ENCODE measurements at places on chromosomes 13 and 19.

- DNase-seq, result no peak
Measured at GRCh38 chr13:21111546-21111945, 50.2 kb upstream of the LATS2 start.

DNA sequence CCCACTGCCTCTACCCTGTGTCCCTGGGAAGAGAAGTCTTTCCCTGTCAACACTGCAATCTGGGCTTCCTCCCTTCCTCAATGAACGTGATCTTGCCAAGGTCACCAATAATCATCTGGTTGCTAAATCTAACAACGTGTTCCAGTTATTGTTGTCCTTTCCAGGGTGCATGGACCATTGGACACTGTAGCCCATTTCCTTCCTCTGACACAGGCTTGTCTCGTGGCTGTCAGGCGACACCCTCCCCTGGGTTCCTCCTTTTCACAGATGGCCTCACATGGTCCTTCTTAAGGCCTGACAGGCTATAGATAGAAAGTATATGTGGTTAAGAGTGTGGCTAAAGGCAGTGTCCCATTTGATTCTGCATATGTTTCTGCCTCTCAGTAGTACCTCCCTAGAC lies 67.7 kb upstream of the STARD13 start:
- DNase-seq, result no peak

GRCh38 chr19:47089767-47090350 lies 23.7 kb downstream of the ZC3H4 start:
- no peak for DNase-seq

DNA sequence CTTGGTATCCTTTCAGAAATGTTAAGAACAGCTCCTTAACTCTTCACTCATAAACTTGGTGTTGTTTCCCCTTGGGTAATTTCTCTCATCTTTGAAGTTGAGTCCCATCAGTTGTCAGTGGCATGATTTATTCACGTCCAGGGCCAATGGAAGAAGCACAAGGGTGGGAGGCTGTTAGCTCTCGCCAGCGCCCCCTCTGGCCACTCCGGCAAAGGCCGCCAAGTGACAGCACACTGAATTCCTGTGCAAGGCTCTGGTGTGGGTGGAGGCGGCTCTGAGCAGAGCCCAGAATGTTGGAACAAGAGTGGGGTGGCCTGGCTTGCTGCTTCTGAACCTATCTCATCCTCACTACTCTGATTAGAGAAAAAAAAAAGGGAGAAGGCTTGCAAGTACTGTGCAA lies 13.1 kb upstream of the MEDAG start:
- no peak for DNase-seq

- no peak for DNase-seq
Measured at GRCh38 chr19:37467608-37468090, 405 bp upstream of the ZNF569 start.

GRCh38 chr13:44748439-44748838 lies 172.3 kb upstream of the TSC22D1 start:
- no peak for DNase-seq

GRCh38 chr13:31111136-31111535 lies 50.6 kb downstream of the HSPH1 start:
- DNase-seq, result no peak

DNA sequence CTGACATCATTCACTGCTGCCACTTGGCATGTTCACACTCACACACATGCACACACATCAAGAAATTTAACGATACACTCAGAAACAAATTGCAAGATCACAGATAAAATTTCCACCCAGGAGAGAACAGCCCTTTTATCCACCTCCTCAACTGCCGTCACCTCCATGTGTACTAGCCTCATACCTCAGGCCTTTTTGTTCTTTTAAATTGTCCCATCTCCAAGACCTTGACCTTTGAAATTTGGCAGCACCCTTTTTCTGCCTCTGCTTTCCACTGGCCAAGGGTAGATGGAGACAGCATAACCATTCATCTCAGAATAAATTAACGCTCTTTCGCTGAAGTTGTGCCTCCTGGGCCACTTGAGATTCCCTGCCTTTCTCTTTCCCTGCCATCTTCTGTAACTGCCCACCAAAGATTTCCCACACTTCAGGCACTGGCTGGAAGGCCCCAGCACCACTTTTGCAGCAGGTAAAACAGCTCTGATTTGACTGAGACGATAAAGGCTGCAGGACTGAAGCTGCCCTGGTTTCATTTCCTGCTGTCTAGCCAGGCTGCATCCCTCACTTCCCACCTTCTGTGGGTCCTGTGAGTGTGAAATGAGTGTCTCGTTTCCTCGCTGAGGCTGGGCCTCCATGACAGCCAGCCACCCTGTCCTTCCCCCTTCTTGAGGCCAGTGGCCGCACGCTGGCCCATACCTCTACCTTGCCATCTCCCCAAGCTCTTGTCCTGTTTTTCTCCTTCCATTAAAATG lies 39.3 kb downstream of the MBNL2 start:
- DNase-seq, result no peak

- DNase-seq, result no peak
Measured at GRCh38 chr13:95267662-95268342, 33.4 kb downstream of the ABCC4 start.

GRCh38 chr13:100306030-100306429 lies 217.1 kb downstream of the PCCA start:
- no peak for DNase-seq

- no peak for DNase-seq
Measured at GRCh38 chr13:20474515-20474914, 51.1 kb downstream of the CRYL1 start.

- no peak for DNase-seq
Measured at GRCh38 chr13:72891423-72891822, 109.5 kb downstream of the PIBF1 start.

DNA sequence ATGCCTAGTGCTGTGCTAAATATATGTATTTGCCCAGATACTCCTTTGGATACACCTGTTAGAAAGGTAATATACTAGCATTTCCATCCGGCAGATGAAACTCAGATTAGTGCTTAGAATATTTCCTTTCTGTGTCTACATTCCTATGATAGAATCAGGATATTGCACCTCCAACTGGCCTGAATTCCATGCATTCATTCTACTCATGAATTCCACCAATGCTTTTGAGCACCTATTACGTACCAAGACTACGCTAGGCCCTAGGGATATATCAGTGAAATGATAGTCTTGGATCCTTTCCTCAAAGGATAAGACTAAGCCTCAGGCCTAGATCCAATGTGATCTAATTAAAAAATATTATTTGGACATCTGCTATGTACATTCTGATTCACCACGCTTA lies 223.8 kb upstream of the SERP2 start:
- DNase-seq, result no peak

- DNase-seq, result no peak
Measured at GRCh38 chr13:98419786-98420553, 156.9 kb downstream of the STK24 start.

DNA sequence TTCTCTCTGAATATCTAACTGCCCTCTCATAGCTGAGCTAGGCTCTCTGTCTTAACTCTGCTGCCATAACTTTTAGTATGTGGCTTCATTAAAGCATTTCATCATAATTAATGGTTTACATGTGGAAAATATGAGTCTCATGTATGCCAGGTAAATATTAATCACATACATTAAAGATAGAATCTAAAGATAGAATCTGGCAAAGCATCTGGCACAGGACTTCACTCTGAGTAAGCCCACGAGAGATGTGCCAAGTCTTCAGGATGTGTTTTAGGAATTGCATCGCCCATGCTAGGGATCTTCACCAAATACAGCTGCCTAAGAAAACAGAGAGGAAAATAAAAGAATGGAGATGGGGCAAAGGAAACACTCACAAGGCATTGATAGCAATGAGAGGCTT lies 285.8 kb downstream of the DIAPH3 start:
- no peak for DNase-seq

DNA sequence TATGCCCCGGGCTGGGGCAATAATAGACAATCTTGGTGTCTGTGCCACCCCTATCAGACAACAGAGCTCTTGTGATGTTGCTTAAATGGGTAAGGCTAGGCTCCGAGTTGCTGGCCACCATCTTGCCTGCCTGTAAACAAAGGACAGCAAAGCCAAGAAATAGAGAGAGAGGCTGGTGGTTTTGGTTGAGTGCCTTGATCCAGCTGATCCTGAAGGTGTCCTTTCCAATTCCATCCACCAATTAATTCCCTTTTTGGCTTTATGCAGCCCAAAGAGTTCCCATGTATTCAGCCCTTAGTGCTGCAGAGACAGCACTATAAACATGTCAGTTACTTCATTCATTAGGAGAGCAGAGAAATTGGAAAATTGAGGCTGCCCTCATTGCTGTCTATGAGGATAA lies 41.7 kb upstream of the HOMER3 start:
- no peak for DNase-seq

DNA sequence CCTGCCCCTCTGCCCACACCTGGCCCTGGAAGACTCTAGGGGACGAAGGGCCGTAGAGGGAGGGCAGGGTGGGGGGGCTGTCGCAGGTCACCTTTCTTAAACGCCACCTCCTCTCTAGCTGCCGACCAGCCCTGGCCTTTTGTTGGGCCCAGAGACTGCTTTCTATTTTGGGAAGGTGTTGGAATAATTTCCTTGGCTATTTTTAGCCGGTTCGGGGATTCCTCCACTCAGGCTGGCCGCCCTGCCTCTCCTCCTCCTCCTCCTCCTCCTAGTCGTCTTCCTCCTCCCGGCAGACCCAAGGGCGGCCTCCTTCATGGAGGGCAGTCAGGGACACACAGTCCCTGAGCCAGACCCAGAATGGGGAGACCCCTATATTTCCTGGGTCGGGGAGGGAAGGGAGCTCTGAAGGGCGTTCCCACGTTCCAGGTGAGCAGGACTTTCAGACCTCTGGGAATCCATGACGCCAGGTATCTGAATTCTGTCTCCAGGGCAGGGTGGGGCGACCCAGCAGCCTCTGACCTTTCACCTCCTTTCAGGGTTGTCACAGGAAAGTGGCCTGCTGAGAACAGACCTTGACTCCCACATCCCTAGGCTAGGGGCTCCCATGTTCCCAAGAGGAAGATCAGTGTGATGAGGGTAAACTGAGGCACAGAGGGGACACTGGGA lies 19.9 kb downstream of the GADD45B start:
- DNase-seq, result no peak

DNA sequence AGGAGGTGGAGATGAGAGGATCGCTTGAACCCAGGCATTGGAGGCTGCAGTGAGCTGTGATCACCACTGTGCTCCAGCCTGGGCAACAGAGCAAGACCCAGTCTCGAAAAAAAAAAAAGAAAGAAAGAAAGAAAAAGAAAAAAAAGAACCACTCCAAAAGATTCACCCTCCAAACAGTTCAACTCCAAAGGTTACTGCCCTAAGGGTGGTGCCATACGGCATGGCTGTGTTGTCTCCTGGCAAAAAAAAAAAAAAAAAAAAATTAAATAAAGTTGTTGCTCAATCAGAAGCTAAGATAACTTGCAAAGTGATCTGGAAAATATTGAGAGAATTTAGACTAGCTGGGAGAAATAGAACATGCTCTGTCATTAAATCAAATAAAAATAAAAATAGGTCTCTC lies 79.5 kb downstream of the KCTD15 start:
- DNase-seq, result no peak

DNA sequence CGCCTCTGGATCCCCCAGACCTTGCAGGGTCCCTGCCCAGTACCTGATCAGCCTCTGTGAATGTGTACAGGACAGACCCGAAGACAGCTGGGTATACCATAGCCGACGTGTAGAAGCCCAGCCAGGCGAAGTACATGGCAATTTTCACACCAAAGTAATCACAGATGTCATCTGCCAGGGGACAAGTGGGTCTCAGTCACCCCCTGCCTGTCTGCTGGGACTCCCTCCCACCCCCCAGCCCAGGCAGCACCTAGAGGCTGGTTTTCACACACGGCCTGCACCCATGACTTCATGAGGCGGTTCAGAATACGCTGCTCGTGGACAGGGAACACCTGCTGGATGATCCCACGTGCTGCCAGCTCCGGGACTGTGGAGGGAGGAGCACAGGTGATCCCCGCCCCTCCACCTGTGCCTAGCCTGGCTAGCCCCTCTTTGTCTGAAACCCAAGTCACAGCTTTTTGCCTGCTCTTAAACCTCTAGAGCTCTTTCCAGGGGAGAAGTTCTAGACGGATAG lies 3.6 kb downstream of the ANO8 start:
- DNase-seq, result no peak

DNA sequence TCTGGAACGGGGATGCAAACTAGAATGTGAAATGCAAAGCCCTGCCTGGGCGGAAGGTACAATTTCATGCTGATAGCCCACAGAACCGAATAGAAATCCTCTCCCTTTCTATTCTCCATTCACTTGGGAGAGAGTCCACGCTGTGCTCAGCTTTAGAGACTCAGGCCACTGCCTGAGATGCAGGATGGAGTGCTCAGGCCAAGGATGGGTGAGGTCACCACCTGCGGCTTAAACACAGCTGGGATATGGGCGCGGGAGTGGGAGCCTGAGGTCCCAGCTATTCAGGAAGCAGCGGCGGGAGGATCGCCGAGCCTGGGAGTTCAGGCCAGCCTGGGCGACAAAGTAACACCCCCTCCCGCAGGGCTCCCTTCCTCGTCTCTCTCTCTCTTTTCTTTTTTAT lies 446 bp upstream of the ZNF83 start:
- no peak for DNase-seq

- no peak for DNase-seq
Measured at GRCh38 chr19:14632286-14632685, 42.4 kb downstream of the ADGRE3 start.

- DNase-seq, result no peak
Measured at GRCh38 chr19:42356686-42357085, 31.3 kb downstream of the MEGF8 start.

DNA sequence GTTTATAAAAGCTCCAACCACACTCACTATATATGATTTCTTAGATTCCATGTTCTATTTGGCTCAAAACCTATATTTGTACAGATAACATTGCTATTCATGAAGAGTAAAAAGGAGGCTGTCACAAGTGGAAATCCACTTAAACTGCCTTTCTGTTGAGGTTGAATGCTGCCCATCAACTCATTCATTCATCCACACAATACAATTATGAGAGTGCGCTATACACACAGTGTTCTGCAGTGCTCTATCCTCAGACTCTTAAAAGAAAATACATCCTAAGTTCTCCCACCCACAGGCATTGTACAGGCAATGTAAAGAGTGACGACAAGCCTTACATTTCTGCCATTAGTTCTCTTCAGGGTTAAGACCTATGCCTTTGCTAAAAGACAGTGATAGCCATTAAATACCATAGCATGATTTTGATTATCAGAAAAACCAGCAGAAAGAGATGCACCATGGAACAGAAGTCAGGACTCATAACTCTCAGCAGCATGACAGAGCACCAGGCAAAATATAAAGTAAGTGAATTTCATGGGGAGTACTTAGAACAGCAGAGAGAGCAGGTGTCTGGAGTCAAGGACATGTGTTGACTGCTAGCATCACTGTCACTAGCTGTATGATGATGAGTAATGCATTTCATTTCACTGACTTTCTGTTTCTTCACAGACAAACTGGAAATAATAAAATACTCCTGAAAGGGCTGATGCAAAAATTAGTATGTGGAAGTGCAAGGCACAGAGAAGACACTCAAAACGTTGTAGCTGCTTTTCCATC lies 218.0 kb downstream of the RBM26 start:
- peak; percentile 80 for DNase-seq

GRCh38 chr13:48562296-48563066 lies 29.6 kb upstream of the RCBTB2 start:
- no peak for DNase-seq

- no peak for DNase-seq
Measured at GRCh38 chr13:85544756-85545155, 254.5 kb downstream of the SLITRK6 start.

- no peak for DNase-seq
Measured at GRCh38 chr19:33472226-33472625, 49.4 kb downstream of the PEPD start.
